Glomerular endothelial cell (primary cell): ENCODE measurements at places on chromosomes 6 and 20.

GRCh38 chr6:38498805-38499445, 140.8 kb downstream of the BTBD9 start:
- no peak for DNase-seq

GRCh38 chr6:130211691-130212090, 11.1 kb downstream of the SAMD3 start:
- DNase-seq: no peak

DNA sequence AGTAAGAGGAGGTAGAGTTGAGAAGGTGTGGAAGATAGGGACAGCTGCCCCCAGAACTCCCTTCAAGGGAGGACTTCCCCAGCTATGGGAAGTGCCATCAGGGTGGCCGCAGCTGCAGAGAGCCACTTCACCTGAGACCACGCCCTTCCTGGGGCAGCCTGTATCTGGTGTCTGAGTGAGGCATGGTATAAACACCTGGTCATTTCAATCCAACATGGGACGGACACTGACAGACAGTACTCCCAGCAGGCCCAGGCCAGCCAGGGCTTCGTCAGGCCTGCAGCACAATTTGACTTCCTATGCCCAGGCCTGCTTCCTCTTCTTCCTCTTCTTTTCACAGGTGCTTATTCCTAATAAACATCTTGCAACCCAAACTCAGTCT, 4.5 kb downstream of the SOX12 start:
- DNase-seq: no peak

- DNase-seq: no peak
Observed at GRCh38 chr6:31190488-31190887, 20.0 kb upstream of the POU5F1 start.

DNA sequence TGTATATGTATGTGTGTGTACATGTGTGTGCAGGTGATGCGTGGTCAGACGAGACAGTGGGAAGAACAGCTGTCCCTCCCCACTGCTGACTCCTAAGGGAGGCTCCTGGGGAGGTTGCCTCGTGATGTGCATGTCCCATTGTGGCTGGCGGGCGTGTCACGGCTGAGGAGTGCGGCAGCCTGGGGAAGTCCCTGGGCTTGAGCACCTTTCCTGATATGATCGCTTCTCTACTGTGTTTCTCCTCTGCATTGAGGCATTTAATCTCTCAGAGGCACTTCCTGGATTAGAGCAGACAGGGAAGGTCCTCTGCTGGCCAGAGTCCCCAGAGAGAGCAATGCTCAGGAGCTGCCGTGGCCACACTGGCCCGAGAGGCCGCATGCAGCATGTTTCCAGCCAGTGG, 11.4 kb downstream of the NPBWR2 start:
- no peak for DNase-seq

GRCh38 chr6:130282234-130282995, 59.7 kb upstream of the SAMD3 start:
- DNase-seq: no peak

DNA sequence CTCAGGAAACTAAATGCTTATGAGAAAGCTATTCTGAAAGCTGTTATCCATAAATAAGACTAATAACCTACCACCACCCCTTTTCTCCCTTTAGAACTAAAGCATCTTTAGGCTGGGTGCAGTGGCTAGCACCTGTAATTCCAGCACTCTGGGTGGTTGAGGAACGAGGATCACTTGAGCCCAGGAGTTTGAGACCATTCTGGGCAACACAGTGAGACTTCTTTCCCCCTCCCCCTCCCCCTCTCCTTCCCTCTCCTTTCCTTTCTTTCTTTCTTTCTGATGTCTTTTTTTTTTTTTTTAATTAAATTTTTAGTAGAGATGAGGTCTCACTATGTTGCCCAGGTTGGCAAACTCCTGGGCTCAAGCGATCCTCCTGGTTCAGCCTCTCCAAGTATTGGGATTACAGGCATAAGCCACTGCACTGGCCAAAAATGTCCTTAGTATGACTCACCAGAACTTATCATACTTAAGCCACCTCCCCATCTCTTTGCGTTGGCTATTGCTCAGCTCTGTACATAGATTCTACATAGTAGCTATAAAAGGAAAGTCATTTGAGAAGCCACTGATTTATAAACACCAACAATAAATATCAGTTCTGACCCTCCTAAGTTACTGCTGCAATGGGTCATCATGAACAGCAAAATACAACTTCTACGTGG, 54.8 kb upstream of the SPDEF start:
- DNase-seq: peak; percentile 33

DNA sequence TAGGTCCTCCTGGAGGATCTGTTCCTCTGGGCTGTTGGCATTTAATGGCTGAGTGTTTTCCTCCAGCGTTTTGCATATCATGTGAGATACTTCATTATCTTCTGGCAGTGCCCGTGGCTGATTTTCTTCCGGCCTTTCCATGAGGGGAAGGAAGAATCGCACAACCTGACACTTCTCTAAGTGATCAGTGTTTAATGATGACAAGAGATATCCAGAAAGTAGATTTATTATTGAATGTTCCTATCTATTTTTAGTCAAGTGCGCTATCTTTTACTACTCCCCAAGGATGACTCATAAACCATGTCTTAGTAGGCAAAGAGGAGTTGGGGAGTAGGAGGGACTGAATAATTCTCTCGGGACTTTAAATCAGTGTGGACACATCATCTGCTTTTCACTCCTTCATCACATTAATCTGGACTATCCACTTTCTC, 149.7 kb downstream of the PLCB4 start:
- DNase-seq: no peak

DNA sequence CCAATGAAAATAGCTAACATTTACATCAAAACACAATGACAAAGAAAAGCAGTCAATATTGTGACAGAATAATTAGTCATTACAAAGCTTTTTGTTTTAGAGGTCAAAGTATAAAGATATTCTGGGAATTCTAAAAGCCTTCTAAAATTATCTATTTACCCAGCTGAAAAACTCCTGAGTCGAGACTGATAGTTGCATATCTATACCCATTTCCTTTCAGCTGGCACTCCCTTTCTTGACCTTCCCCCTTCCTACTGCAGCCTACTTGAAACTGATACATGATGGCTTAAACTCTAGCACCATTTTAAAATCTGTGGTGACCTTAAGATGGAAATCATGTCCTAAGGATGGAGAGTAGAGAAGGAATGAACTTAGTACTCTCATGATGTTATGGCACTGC, 38.6 kb downstream of the LMBRD1 start:
- DNase-seq: no peak

DNA sequence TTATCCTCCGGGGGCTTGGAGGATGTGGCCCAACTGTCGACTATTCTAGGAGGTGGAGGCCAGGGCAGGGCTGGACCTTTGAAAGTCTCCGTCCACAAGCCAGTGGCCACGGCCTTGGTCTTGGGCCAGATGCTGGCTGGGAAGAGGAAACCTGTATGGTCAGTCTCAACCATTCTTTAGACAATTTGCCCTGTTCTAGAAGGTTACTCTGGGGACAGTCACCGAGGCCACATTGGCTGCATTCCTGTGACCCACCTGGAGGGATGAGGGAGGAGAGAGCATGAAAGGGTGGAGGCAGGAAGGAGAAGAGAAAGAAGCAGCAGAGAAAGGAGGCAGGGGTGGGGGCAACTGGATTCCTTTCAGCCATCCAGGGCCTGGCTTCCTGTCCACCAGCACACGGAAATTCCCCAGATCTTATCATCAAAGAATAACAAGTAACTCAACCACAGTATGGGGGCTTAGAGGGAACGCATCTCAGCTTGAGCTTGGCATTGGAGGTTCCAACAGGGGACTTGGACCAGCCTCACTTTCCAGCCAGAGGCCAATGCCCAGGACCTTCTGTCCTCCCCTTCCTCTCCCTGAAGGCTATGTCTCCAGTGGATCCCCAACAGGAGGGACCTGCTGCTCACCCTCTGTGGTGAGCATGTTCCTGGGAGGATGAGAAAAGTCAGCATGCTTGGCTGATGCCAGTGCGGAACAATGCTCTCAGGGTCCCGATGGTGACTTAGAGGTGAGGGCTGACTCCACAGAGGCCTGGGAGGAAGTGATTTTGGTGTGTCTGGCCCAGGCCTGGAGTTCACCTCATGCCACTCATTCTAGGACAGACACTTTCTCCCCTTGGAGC, 30.4 kb downstream of the TGM2 start:
- DNase-seq: no peak

DNA sequence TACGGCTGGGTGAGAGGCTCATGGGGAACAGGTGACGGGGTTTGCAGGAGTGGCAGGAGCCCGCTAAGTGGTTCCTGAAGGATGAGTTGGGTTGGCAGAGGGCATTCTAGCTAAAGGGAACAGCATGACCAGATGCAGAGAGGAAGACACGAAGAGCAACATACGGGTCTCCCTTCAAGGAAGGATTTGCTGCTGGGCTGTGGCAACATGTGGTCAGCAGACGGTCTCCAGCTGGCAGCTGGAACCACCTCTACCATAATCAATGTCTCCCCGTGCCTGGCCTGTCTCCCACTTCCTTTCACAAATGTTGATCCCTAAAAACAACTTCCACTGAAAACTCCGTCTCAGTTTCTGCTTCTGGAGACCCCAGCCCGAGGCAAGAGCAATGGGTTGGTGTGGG, 80.6 kb upstream of the SULF2 start:
- no peak for DNase-seq

GRCh38 chr6:33391922-33392594, 435 bp downstream of the KIFC1 start:
- no peak for DNase-seq

DNA sequence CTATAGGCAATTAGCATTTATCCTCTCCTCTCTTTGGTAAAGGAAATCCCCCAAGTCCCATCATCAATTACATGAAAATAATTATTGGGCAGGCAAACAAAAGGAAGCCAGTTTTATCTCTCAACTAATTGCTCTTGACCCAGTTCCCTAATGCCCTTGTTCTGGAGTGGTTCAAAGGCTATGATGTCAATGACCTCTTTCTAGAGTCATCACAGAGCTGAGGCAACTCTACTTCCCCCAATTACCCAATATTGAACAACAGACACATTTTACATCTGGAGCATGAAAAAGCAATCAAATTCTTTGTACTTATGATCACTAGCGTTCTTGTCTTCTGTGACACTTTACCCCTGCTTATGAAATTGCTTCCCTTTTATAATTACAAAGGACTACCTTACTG, 43.5 kb downstream of the NT5E start:
- DNase-seq: no peak

DNA sequence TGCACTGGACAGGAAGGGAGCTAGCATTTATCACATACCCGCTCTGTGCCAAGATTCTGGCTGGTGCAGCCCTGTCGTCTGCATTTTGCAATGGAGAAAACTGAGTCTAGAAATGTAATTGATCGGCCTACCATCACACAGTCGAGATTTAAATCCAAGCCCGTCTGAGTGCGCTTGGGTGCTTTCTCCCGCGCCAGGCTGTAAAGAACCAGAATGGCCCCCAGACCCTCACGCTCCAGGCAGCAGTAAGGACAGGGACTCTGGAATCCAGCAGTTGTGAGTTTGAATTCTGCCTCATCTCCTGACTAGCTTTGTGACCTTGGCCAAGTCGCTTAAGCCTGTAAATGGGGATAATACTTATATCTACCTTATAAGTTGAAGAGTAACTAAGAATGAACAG, 10.8 kb downstream of the DYNLRB1 start:
- DNase-seq: no peak

GRCh38 chr6:340991-341827, 48.9 kb downstream of the DUSP22 start:
- DNase-seq: no peak

GRCh38 chr20:43959079-43959919, 44.6 kb downstream of the TOX2 start:
- no peak for DNase-seq

- no peak for DNase-seq
Observed at GRCh38 chr6:170165471-170166117, 125.3 kb downstream of the DLL1 start.

DNA sequence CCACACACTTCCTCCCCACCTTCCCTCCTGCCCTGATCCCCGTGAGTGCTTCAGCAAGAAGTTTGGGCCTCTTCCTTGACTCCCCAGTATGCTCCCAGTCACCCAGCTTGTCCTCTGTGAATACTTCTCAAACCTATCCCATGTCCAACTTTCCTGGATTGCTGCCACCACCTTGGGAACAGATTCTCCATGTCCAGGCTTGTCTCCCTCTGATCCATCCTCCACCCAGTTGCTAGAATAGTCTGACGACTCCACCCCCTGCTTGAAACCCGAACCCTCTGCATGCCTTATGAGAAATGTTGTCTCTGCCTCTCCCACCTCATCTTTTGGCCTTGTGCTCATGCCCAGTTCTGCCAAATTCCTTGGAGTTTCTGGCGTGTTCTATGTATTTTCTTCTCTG, 108.0 kb downstream of the PPP1R14C start:
- DNase-seq: no peak

DNA sequence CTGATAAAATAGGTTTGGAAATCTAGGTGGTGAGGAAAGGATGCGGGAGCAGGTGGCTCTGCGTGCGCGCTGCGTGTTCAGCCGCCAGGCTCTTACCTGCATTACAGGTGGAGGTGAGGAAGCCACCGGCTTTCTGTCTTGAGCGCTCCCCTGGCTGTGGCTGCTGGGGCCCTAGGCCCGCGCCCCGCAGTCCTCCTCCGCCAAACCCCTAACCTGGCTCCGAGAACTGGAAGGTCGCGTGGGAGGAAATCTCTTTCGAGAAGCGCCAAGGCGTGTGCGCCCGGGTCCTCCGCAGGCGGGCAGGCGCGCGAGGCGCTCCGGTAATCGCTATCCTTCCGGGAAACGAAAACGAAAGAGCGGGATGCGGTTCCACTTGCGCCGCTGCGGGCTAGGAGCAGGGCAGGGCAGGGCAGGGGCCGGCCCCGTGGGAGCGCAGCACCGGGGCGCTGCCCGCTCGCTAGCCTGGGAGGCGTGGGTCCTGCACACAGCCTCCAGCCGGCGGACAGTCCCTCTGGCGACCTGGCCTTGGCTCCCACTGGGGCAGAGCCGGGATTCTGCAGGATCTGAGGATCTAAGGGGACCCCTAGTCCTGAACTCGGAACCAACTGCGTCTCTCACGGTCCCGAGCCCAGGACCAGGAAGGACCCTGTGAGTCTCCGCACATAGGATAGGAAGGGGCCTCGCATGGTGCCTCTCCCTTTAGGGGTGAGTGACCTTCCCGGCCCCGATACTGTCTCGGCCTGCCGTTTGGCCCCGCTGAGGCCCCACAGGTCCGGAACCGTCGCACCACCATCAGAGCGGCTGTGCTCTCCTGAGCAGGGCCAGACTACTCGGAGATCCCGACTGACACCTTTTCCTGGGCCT, at the start of gene ETV7:
Gene ETV7 (minus strand): TSS at position 230 of the 864 bp plus-strand sequence. CDS start 128 bp downstream, at position 102.
- no peak for DNase-seq

DNA sequence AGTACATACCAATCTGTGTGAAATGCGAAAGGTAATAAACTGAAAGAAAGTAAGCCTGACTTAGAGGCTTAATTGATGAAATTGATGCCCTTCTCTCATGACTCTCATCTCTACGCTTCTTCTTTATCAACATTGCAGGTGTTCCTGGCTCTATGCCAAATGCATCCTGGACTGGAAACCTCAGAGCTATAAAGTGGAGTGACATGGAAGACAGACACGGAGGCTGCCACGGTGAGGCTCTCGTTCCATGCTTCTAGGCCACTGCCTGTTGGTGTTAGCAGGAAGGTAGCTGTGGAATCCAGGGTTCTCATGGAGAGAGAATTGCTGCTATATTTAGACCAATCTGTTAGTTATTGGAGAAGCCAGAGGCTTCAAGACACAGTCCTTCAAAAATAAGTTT, 73.2 kb downstream of the C6orf52 start:
- no peak for DNase-seq
